ENCODE measurements at places on chromosomes 3 and 15.

- H3K27ac ChIP-seq: peak overlapping the region; percentile 94
- no peaks in the 10 kb centered on the region for H3K27me3 ChIP-seq
- H3K4me1 ChIP-seq: peaks cover 26% of the 10 kb centered on the region
These were observed 557 bp downstream of the DENND4A start for GRCh38 chr15:65791335-65792137.

- DNase-seq: no peak
- H3K27ac ChIP-seq: no peak overlapping the region
- peaks cover 6% of the 10 kb centered on the region for H3K36me3 ChIP-seq
- no peaks in the 10 kb centered on the region for H3K27me3 ChIP-seq
These were observed 47.2 kb upstream of the ICE2 start for GRCh38 chr15:60526127-60526616.

DNA sequence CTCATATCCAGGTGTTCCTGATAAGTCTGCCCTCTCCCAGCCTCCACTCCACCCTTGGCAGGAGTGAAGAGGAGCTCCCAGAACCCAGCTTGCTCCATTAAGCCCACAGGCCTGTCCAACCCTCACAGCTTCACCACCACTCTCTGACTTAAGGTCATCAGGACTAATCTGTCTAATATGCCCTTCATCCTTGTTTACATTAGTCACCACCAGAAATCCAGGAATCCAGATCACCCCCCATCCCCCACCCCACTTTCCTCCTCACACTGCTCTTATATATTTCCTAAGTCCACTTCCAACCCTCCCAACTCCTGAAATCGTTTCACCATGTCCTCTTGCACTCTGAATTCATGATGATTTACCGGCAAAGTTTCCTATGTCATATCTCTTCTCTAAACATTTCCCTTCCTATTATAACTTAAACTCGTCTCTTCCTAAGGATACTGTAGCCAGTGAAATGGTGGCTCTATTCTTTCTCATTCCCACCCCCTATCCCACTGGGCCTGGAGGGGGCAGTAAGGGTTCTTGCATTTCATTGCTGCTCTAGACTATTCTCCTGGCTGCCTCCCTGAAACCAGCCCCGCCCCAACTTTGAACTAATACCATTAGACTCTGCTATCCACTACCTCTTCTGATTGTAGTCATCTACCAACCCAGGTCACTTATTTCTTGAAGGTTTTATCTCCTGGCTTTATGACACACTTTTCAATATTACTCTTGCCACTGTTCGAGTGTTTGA lies 43.4 kb downstream of the PPP2R3A start:
- H3K27me3 ChIP-seq: no peaks in the 10 kb centered on the region
- DNase-seq: no peak
- H3K36me3 ChIP-seq: no peaks in the 10 kb centered on the region
- no peak overlapping the region for H3K4me3 ChIP-seq
- H3K27ac ChIP-seq: no peak overlapping the region

GRCh38 chr3:94063496-94064119 lies 747 bp downstream of the NSUN3 start:
- H3K27me3 ChIP-seq: no peaks in the 10 kb centered on the region
- H3K27ac ChIP-seq: peak overlapping the region; percentile 99
- peaks cover 17% of the 10 kb centered on the region for H3K36me3 ChIP-seq

DNA sequence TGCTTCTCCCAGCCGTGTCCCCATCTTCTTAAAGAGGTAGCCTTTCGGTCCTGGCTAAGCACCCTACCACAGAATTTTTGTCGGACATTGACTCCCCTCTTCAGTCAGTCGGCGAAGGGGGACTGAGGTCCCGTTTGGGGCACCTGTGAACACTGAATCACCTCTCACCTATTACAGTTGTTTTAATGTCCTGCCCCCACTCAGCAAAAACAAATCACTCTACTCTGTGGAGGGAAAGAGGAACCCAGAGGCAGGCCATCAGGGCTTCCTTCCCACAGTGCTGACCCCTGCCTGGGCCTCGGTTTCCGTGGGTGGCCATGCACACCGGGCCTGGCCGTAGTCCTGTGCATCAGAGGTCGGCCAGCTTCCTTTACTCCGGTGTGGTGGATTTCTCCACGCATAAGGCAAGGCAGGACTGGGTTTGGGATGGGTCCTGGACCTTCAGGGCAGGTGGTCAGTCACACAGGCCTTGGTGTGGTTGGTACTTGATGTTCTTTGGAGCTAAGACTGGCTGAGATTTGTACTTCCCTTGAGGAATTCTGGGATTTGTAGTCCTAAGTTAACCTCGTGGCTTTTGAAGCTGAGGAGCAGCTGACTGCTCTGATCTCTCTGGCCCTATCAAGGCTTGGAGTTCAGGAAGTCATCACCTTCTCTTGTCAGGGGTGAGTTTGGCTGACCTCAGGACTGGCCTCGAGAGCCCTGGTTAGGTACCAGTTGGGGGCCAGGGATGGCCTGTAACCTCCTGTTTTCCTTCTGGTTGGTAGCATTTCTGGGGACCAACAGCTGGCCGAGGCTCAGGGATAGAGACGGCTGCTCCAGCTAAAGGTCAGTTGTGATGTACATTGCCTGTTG lies 627 bp upstream of the FAM131A start:
- peaks cover 21% of the 10 kb centered on the region for H3K4me1 ChIP-seq
- DNase-seq: no peak
- H3K36me3 ChIP-seq: peaks cover 31% of the 10 kb centered on the region
- no peaks in the 10 kb centered on the region for H3K27me3 ChIP-seq
- H3K4me3 ChIP-seq: peak overlapping the region; percentile 68

DNA sequence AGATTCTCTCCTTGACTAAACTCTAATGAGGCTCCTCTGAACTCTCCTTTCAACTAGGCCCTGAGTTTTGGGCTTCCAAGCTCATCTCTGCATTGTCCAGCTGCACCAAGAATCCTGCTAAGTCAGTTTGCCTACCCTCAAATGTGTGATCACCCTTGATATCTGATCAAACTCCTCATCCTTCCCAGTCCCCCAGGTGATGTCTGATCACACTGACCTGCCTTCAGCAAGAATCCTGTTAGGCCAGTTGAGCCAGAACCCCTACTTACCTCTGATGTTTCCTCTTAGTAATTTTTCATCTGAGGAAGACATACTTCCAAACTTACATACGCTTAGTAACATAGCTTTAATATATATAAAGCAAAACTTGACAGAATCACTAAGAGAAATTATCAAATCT lies 28.8 kb downstream of the SUMF1 start:
- no peaks in the 10 kb centered on the region for H3K27me3 ChIP-seq
- DNase-seq: no peak
- no peak overlapping the region for H3K27ac ChIP-seq
- no peaks in the 10 kb centered on the region for H3K4me1 ChIP-seq
- H3K36me3 ChIP-seq: peaks cover 5% of the 10 kb centered on the region
